NCI-H226 (cell line): ENCODE measurements at places on chromosomes 2 and 18.

GRCh38 chr18:46315161-46315560 is 211.0 kb downstream of the HAUS1 start:
- no peak for DNase-seq

- DNase-seq = no peak
Measured at GRCh38 chr2:43450617-43451016, 145.2 kb downstream of the THADA start.

GRCh38 chr2:218876562-218877219 is 4.0 kb upstream of the WNT10A start:
- DNase-seq = peak; percentile 51

DNA sequence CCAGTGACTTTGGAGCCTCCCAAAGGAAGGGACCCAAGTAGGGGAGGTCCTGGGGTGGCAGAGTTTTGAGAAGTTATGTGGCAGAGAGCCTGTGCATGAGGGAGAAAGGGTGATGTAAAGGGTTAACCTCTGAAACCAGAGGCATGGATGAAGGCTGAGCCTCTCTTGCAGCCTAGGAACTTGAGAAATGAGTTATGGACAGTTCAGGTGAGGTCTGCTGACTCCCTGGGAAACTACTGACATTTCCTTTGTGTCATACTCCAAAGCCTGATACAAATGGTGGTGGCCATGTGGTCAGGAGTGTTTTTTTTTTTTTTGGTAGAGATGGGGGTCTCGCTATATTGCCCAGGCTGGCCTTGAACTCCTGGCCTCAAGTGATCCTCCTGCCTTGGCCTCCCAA is 12.4 kb upstream of the GNLY start:
- no peak for DNase-seq

DNA sequence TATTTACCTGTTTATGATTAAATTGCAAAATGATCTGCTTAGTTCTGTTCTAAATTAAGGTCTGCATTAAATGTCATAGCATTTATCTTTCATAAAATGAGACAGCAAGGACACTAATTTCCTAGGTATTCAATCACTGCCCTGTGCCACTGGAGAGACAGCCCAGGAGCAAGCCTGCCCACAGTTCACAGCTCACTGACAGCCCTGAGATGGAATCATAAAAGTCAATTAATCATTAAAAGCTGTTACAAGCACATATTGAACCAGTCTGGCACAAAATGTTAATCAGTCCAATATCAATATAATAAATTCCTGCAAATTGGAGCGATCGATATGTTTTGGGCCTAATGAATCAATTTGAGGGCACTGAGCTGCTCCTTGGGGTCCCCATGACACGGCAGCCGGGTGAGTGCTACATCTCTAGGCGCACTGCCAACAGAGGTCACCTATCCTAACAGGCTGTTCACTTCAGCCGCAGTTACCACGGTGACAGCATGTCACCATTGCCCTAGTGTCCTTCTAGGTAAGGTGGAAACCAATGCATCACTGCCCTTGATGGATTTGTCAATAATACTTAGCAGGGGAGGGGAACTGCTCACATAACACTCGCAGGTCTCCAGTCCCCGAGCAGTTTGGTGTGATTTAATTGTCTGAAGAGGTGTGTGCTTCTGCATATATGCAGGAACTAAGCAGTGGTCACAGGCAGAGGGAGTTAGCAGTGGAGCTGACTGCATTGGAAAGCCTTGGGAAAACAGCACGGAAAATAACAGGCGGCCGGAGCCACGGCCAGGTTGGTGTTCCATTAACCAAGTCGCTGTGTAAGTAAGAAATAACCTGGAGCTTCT is 47.3 kb downstream of the POU3F3 start:
- no peak for DNase-seq

- peak; percentile 62 for DNase-seq
Measured at GRCh38 chr18:49021433-49022129, 70.8 kb upstream of the SMAD7 start.

- DNase-seq = no peak
Measured at GRCh38 chr2:38621018-38621417, 18.3 kb upstream of the HNRNPLL start.

- no peak for DNase-seq
Measured at GRCh38 chr18:13382366-13382953, 163.9 kb downstream of the LDLRAD4 start.

DNA sequence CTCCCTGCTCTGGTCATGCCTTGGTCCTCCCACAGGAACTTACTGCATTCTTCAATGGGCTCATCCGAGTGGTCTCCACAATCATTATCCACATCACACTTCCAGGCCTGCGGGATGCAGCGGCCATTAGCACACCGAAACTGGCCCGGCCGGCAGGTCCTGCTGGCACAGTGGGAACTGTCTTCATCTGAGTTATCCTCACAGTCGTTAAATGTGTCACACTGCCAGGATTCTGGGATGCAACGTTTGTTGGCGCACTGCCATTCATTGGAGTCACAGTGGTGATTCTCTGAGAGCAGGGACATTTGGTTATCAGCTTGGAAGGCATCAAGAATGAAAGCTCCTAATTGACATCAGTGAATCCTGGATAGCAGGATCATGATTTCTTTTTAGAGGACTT is 104.5 kb downstream of the DHRS9 start:
- DNase-seq = no peak

- no peak for DNase-seq
Measured at GRCh38 chr2:197453914-197454398, 604 bp downstream of the COQ10B start.

GRCh38 chr2:222751821-222752719 is 80.6 kb downstream of the MOGAT1 start:
- no peak for DNase-seq

DNA sequence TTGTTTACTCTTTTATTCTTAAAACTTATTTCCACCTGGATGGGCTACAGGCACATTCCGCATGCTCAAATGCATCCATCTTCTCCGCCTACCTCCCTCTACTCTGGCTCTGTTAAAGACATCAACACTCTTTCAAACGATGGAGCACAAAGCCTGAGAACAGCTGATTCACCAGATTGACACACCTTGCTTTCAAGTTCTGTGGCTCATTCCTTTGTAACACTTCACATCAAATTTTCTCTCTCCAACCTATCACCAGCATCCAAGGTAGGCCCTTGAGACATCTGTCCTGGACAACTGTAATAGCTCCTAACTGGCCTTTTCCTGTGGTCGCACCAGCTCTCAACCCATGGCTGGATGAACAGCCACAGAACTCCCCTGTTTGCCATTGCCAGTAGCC is 274.5 kb downstream of the BCL11A start:
- DNase-seq = no peak

- DNase-seq = no peak
Measured at GRCh38 chr2:124025171-124025580, at the start of gene CNTNAP5. TSS of gene CNTNAP5 (plus strand) at chr2:124025287. CDS start at chr2:124025651, 364 bp downstream.

DNA sequence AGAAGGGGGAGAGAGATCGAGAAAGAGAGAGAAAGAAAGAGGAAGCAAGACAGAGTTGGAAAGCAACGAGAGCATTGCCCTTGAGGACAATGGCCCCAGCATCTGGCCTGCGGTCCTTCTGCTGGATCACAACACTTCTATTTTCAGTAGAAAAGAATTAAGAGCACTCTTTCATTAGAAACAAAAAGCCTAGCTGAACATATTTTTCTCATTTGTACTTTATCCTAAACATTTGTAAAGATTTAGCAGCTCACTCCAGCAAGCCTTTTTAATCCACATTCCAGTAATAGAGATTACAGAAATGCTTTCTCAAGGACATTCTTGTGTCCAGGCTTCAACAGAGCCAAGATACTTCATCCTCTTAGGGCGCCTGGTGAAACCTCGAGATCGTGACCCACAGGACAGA is 31.6 kb upstream of the AFF3 start:
- no peak for DNase-seq

- DNase-seq = no peak
Measured at GRCh38 chr18:5600378-5601071, 56.7 kb upstream of the EPB41L3 start.

GRCh38 chr2:119864318-119864717 is 104.6 kb downstream of the PTPN4 start:
- DNase-seq = no peak

- no peak for DNase-seq
Measured at GRCh38 chr2:42795841-42796301, 3.5 kb upstream of the HAAO start.

DNA sequence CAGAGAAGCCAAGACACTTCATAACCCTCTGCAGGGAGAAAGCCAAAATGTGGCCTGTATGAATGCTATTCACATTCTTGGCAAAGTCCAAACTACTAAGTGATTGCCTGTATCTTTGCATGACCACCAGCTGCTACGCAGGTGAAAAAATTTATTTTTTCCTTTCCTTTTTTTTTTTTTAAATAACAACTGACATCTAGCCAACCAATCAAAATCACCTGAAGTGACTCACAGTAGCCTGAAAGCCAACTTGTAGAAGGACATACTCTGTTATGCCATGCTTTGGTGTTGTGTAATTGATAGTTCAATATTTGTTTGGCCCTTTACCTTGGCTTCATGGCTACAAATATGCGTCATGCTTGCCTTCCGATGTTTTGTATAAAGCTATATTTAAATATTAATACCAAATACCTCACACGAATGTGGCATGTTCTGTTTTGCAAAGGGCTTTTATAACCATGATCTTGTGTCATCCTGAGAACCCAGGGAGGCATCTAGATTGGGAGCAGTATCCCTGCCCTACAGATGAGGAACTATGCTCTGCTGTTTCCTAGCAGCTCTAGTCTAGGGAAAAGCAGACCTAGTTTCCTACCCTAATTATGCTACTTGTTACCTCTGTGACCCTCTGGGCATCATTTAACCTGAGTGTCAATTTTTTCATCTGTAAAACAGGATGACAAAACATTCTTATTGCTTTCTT is 102.1 kb downstream of the MYOM1 start:
- DNase-seq = no peak

- DNase-seq = peak; percentile 64
Measured at GRCh38 chr2:203802342-203803052, 65.1 kb upstream of the CTLA4 start.

DNA sequence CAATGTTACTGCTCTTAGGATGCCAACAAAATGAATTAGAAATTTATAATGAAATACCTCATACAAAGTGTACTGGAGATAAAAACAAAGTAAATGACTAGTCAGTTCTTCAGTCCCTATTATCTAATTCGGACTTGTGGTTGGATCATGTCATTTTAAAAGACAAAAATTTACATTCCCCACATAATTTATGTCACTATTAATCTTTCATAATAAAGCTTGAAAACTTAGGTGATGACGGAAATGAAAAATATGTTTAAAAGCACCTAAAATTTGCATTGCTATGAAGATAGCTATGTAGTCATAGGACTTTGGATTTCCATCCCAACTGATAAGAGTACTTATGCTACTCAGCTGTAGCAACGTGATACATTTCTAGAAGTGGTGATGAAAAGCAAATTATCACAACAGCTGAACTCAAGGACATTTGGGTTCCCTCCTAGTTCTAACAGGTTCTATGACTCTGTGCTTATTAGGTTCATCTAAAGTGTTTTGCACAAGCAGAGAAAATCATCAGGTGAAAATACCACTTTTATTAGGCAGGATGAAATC is 58.4 kb downstream of the LRPPRC start:
- no peak for DNase-seq

- no peak for DNase-seq
Measured at GRCh38 chr18:21741562-21742314, 1.1 kb downstream of the MIB1 start.

GRCh38 chr18:58581265-58581664 is 47.6 kb downstream of the ALPK2 start:
- peak; percentile 86 for DNase-seq

GRCh38 chr2:68696554-68696953 is 38.1 kb upstream of the ARHGAP25 start:
- DNase-seq = no peak

DNA sequence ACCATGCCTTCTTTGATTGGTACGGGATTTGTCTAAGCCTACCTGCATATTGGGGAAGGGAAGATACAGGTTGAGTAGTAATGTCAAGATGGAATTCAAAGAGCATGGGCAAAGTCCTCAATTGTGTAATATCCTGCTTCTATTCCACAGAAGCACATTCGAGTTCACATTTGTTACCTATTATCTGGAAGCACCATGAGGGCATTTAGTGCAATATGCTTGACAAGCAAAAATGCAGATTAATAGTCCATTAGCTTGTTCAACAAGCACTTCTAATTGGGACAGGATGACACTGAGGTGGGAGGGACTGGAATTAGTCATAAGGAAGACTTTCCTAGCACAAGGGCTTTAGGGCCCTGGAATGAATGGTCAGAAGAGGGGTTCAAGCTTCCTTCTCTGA is 40.5 kb downstream of the MYO5B start:
- peak; percentile 13 for DNase-seq

GRCh38 chr2:218072478-218073024 is 3.5 kb downstream of the RUFY4 start:
- DNase-seq = no peak

DNA sequence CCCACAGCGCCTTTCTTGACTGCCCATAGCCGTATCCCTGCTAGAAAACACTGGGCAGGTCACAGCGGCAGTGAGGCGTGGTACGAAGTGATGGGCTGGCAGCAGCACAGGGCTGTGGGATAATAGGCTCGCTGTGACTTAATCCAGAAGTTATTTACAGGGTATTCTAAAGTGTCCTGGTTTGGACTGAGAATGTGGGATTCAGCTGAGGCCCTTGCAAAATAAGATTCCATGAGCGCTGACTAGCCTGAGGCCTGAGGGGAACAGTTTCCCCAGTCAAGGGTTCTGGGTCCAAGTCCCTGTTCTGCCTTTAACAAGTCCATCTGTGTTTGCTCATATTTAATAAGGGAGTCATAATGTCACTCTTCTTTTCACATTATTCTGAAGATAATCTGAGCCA is 34.6 kb downstream of the SETBP1 start:
- DNase-seq = no peak
